ENCODE measurements at places on chromosomes 16 and 17. TPM values are rescaled to one million over a fixed set of nuclear protein-coding genes. Genes with fewer than 3 reads are reported as not detected.

The SRL gene
- 3.2 TPM for total RNA-seq

The GNAO1 gene
- total RNA-seq: 16.2 TPM

GRCh38 chr16:69613378-69614154, 47.8 kb downstream of the NFAT5 start:
- H3K27me3 ChIP-seq: no peaks in the 10 kb centered on the region
- no peak overlapping the region for H3K4me3 ChIP-seq
- H3K27ac ChIP-seq: no peak overlapping the region
- no peak for DNase-seq
- H3K4me1 ChIP-seq: peaks cover 4% of the 10 kb centered on the region

- H3K4me1 ChIP-seq: no peaks in the 10 kb centered on the region
- DNase-seq: no peak
- no peaks in the 10 kb centered on the region for H3K27me3 ChIP-seq
- peak overlapping the region; percentile 69 for H3K4me3 ChIP-seq
- no peaks in the 10 kb centered on the region for H3K36me3 ChIP-seq
- no peak overlapping the region for H3K27ac ChIP-seq
Measured at GRCh38 chr17:21275047-21275578, 9.4 kb upstream of the MAP2K3 start.

- DNase-seq: peak; percentile 76
- no peaks in the 10 kb centered on the region for H3K4me1 ChIP-seq
- H3K27ac ChIP-seq: no peak overlapping the region
- H3K4me3 ChIP-seq: no peak overlapping the region
Measured at GRCh38 chr17:1055751-1056645, 59.1 kb downstream of the TIMM22 start.

- H3K4me3 ChIP-seq: no peak overlapping the region
- no peaks in the 10 kb centered on the region for H3K4me1 ChIP-seq
- no peak overlapping the region for H3K27ac ChIP-seq
- DNase-seq: no peak
- H3K27me3 ChIP-seq: no peaks in the 10 kb centered on the region
Measured at GRCh38 chr16:28250999-28251398, 39.2 kb upstream of the XPO6 start.
